Astrocyte (in vitro differentiated cells and primary cell): ENCODE measurements at places on chromosomes 6 and 20. TPM values are rescaled to one million over a fixed set of nuclear protein-coding genes. Genes with fewer than 3 reads are reported as not detected.

The GCLC gene
- 26.9 and 31.6 TPM in 2 replicates for total RNA-seq

DNA sequence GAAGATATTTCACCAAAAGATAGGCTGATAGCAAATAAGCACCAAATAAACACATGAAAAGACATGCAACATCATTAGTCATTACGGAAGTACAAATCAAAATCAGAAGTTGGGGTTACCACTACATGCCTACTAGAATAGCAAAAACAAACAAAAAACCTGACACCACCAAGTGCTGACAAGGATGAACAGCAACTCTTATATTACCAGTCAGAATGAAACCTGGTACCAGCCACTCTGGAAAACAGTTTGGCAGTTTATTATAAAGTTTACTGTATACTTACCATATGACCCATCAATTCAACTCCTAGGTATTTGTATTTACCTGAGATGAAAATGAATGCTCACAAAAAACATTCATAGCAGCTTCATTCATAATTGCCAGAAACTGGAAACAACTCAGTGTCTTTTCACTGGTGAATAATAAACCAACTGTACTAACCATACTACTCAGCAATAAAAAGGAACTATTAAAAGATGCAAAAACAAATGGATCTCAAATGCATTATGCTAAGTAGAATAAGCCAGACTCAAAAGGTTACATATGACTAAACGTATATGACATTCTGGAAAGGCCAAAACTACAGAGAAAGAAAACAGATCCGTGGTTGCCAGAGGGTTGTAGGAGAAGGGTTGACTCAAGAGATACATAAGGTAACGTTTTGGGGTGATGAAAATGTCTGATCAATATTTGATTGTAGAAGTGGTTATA, 33.0 kb downstream of the NUP153 start:
- DNase-seq = no peak

DNA sequence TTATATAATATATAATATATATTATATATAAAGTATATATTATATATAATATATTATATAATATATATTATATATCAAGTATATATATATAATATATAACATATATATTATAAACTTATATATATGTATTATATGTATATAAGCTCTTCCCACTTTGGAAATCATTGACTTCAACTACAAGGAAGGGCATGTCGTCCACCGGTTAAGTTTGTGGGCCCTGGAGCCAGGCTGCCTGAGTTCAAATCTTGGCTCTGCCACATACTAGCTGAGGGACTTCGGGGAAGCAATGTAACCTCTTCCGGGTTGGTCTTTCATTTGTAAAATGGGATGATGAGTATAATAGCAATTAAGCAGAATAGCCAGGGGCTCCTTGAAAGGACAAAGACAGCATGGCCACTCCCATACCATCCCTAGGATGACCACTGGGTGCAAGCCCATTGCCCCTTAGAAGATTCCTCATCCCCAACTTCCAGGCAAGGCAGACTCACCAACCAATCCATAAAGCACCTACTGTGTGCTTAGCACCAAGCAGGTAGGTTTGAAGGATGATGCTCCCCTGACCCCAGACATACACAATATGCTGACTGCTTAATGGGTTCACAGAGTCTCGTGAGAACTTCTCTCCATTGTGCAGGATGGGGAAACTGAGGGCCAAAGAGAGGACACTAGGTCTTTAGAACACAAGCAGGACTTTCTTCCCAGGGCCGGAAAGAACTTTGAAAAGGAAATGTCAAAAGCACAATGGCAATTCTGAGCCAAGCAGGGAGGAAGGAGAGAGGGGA, 163.2 kb downstream of the MRPL14 start:
- no peak for DNase-seq

GRCh38 chr6:63307581-63308246, 12.1 kb downstream of the LGSN start:
- DNase-seq = peak; percentile 5

DNA sequence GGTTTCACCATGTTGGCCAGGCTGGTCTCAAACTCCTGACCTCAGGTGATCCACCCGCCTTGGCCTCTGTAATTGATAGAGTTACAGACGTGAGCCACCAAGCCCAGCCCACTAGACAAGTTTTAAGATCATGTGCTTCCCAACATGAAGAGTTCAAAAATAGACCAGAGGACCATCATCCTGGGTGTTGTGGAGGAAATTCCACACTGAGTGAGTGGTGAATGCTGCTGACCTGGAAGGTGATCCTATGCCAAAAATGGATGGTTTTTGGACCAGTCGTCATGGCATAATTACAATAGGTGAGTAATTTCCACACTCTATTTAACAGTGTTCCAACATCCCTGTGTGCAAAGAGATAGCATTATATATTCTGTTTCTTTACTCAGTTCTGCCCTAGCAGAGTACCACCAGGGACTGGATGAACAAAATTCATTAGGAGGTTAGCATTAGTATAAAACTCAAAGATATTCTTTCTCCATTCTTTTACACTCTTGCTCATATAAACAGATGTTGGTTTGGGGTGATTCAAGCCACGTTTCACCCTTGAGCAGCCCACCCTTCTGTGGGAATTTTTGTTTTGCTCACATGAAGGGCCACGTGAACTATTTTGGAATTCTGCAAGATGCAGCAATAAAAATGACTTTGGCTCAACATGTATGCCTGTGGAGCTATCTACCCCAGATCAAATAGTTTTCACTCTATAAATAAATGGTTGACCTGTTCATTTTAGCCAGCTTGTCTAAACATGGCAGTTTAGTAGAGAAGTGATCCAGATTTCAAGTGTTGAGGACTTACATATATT, 206.2 kb upstream of the TCF21 start:
- peak; percentile 58 for DNase-seq
